ENCODE measurements at places on chromosomes 1 and 21.
A peak's percentile ranks its signal among the peaks of the same experiment; 100 is the strongest.

GRCh38 chr1:53719469-53719868 is 19.5 kb downstream of the GLIS1 start:
- no peak for DNase-seq

DNA sequence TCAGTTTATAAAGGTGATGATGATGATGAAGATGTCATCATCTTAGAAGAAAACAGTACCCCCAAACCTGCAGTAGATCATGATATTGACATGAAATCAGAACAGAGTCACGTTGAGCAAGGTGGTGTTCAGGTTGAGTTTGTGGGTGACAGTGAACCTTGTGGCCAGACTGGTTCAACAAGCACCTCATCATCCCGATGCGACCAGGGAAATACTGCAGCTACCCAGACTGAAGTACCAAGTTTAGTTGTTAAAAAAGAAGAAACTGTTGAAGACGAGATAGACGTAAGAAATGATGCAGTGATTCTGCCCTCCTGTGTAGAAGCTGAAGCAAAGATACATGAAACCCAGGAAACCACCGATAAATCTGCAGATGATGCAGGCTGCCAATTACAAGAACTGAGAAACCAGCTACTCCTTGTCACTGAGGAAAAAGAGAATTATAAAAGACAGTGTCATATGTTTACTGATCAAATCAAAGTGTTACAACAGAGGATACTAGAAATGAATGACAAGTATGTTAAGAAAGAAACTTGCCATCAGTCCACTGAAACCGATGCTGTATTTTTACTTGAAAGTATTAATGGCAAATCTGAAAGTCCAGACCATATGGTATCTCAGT is 16.0 kb upstream of the CHAF1B start:
- no peak for DNase-seq

DNA sequence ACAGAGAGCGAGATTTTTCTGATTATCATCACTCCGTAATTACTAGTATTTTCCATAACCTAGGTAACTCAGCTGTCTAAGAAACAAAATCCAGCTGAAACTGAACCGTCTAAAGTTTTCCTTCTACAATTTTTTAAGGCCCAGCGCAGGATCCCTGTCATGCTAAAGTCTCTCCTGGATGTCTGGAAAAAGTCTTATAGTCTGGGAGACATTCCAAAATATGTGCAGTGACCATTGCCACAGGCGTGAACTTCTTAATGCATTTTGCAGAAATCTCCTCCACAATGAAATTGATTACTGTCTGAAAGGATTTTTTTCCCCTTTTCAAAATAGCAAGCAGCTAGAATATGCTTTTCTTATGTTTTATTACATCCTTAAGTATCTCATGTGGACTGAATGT is 209.3 kb upstream of the C1orf105 start:
- DNase-seq, result no peak

GRCh38 chr1:159184201-159184600 is 12.8 kb downstream of the CADM3 start:
- no peak for DNase-seq

DNA sequence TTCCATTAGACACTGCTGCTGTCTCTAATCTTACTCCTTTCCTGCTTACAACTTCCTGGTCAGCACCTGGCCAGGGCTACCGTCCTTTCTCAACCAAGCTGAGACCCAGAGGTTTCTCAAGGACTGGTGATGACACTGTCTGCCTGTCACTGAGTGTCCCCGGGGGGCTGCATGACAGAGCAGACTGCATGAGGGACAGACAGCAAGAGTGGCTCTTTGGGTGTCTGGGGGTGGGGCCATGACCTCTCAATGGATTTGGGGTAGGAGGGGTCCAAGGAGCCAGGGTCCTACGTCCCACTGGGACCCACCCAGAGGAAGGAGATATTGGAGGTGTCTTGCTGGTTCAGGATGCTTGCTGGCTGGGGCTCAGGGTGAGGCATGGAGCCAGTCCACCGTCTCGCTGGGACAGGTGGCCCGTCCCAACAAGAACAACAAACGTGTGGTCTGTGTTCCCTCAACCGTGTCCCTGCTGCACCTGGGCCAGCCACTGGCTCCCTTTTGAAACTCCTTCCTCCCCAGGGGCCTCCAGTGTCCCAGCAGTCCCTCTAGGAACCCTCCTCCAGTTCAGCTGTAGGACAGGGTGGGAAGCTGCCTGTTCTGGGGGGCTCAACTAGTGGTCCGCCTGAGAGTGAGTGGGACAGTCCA is 344.6 kb upstream of the AJAP1 start:
- no peak for DNase-seq

- peak; percentile 71 for DNase-seq
Measured at GRCh38 chr1:192609110-192610079, 26.6 kb upstream of the RGS13 start.

- no peak for DNase-seq
Measured at GRCh38 chr21:27550287-27550686, 583.4 kb upstream of the ADAMTS5 start.

GRCh38 chr1:178961868-178962267 is 63.8 kb upstream of the FAM20B start:
- no peak for DNase-seq

DNA sequence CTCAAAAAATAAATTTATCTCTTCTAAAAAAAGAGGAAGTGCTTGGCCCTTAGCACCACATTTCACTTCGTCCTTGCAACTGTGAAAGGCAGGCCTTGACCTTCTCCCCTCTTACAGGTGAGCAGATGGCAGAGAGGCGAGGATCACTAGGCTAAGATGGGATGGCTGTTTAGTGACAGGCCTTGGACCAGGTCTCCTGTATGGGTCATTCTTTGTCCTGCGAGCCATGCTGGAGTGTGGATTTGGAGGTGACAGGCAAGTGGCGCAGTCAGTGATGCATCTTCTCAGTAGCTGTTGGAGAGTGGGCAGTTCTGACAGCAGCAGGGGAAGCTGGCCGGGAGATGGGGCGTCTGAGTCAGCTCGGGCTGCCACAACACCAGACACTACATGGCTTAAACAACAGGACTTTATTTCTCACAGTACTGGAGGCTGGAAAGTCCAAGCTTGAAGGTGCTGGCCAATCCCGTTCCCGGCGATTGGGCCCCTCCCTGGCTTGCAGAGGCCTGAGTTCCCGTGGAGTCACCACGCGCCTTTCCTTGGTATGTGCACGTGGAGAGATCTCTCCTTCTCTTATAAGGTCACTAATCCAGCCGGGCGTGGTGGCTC is 16.5 kb downstream of the SLC27A3 start:
- no peak for DNase-seq

- no peak for DNase-seq
Measured at GRCh38 chr1:29389533-29390041, 153.3 kb downstream of the PTPRU start.

DNA sequence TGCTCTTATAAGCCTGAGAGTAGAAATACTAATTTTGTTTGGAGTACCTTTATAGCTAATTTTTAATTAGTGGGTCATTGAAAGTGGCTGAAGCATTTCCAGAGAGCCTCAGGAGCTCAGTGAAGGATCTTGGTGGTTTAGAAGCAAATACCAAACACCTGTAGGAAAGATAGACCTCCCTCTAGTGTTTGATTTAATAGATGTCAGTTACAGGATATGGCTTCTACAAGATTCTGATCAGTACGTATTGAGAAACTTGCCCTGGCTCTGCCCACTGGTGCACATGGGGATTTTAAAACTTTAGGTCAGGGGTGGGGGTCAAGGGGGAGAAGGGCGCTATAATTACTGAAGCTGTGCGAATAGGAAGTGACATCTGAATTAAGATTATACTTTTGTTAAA is 122.2 kb downstream of the POU2F1 start:
- DNase-seq, result no peak

Data from CD4-positive, alpha-beta T cell treated with Interleukin-6 for 4 hours (primary cell).